Adrenal gland (tissue), 19 donors: ENCODE measurements at places on chromosomes 5 and 9. TPM values are rescaled to one million over a fixed set of nuclear protein-coding genes. Genes with fewer than 3 reads are reported as not detected.

SH3RF2 gene
- total RNA-seq: 1.8 TPM

CFAP90 gene
- total RNA-seq: not detected

CAMK4 gene
- 0.61 TPM for total RNA-seq

PANK3 gene
- 55.4 TPM for total RNA-seq

AIF1L gene
- 4.5 TPM for total RNA-seq

SPATA31D4 gene
- not detected for total RNA-seq

PPIC gene
- 34.0 TPM for total RNA-seq

RAD17 gene
- total RNA-seq: 24.6 TPM

SUSD3 gene
- 3.3 TPM for total RNA-seq

- no peak for DNase-seq
- H3K4me3 ChIP-seq: no peak overlapping the region
- H3K27ac ChIP-seq: no peak overlapping the region
- H3K4me1 ChIP-seq: no peaks in the 10 kb centered on the region
Measured at GRCh38 chr9:131813116-131813515, 73.2 kb upstream of the RAPGEF1 start.

DNA sequence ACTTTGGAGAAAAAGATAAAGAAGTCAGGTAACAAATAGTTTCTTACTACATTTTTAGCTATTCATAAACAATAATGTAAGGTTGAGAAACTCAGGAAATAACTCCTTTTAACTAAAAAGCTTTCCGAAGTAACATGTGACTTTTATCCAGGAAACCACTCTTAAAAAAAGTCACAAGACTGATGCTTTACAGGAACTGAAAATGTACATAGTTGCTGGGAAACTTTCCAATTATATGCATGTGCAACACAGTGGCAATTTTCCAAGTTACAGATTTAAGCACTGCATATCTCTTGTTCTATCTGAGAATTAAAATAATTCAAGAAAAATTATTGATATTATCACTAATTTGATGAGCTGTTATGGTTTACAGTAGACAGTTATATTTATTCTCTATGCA is 105.2 kb downstream of the CDH10 start:
- H3K36me3 ChIP-seq: no peaks in the 10 kb centered on the region
- no peaks in the 10 kb centered on the region for H3K27me3 ChIP-seq
- no peaks in the 10 kb centered on the region for H3K4me1 ChIP-seq
- DNase-seq: no peak

DNA sequence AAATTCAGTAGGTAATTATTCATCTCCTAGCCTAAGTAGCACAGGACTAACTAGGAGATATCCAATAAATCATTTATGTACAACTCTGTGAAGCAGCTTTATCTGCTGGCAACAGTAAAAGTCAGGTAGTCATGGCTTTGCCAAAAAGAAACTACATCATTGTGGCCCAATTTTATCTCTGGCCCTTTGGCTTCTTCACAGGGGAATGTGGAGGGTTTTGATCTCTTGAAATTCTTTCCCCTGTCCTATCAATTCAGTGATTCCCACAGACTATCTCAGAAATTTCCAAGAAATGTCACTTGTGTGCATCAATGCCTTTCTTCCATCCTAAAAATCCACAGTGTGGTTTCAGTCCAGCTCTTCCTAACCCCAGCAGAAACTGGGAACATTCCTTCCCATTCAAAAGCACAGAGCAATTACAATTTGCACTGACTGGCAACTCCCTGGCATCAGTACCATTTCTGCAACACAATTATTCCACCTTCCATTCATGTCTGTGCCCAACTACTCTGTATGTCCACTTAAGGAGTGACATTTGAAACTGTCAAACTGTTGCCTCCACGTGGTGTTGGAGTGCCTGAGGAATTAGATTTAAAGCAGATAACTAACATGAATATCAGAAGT is 6.6 kb downstream of the CDC14B start:
- H3K27me3 ChIP-seq: no peaks in the 10 kb centered on the region
- no peaks in the 10 kb centered on the region for H3K36me3 ChIP-seq
- H3K4me1 ChIP-seq: no peaks in the 10 kb centered on the region
- no peak for DNase-seq
- no peak overlapping the region for H3K4me3 ChIP-seq

DNA sequence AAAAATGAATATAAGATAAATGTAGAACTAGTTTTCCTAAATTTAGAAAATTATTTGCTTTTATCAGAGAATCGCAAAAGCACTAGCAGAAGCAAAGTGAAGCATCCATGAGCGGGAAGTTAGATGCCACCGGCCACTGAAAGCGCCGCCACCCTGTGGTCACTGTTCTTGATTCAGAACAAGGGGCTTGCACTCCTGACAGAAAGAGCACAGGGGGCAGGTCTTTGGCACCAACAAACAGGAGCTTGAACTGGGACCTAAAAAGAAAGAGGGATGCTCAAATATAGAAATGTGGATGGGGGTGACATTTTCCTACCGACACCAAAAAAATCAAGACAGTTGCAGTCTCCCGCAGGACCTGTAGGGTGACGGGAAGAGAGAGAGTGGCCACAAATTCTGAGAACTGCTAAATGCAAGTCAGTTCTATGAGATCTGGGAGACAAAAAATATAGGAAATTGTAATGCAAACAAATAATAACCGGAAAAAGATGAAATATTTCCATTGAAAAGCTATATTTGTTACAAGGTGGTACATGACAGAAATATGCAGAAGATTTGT is 144.3 kb downstream of the CDH12 start:
- DNase-seq: no peak
- no peaks in the 10 kb centered on the region for H3K4me1 ChIP-seq
- no peak overlapping the region for H3K4me3 ChIP-seq
- no peaks in the 10 kb centered on the region for H3K27me3 ChIP-seq
- H3K27ac ChIP-seq: no peak overlapping the region

DNA sequence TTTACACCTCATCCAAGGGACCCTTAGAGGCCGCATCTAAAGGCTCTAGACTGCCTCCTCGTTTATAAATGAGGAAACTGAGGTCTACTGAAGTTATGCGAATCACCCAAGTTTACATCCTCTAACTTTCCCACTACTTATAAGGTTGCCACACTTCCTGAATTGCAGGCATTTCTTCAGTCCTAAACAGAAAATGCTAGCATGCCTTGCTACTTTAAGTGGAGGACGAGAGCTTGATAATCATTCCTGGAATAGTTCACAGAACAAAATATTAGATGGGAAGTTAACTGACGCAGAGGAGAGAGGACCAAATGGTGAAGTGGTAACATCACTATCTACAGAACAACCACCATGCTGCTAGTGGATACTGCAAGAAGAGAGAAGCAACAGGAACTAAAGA is 85.8 kb downstream of the GNAQ start:
- no peaks in the 10 kb centered on the region for H3K36me3 ChIP-seq
- DNase-seq: no peak
- H3K27ac ChIP-seq: no peak overlapping the region

GRCh38 chr5:67095346-67096171 is 101.0 kb downstream of the CD180 start:
- H3K27me3 ChIP-seq: no peaks in the 10 kb centered on the region
- peak overlapping the region; percentile 7 for H3K4me3 ChIP-seq
- H3K36me3 ChIP-seq: no peaks in the 10 kb centered on the region
- H3K27ac ChIP-seq: no peak overlapping the region
- peaks cover 31% of the 10 kb centered on the region for H3K4me1 ChIP-seq

DNA sequence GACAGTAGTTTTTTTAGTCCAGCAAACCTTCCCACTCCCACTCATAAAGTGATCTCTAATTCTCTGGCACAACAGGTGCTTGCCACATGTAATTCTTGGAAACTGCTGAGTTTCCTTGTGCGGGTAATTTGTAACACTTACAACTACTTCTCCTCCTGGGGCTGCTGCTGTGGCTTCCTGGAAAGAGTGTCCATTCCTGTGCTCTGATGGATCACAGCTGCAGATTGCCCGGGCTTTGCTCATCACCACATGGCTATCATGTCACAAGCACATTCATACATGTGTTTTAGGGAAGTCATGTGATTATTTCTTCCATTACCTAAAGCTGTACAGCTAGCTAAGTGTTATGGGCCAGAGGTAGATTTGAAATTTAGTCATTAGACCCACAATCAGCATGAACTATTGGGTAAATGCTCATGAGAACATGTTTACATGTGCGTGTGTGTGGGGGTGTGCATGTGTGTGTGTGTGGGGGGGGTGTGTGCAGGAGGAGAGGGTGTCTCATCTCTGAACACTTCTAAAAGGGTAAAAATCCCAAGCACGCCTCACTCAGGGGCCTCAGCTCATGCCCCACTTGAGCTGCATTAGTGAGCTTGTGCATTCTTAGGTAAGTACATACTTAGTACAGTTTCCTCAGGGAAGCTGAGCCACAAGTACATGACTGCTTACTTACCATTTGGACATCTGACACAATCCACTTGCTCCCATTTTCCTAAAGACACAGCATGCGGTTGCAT is 118.1 kb upstream of the CCDC112 start:
- no peaks in the 10 kb centered on the region for H3K27me3 ChIP-seq
- no peak overlapping the region for H3K4me3 ChIP-seq
- no peak for DNase-seq
- no peak overlapping the region for H3K27ac ChIP-seq
- no peaks in the 10 kb centered on the region for H3K36me3 ChIP-seq
- H3K4me1 ChIP-seq: no peaks in the 10 kb centered on the region

DNA sequence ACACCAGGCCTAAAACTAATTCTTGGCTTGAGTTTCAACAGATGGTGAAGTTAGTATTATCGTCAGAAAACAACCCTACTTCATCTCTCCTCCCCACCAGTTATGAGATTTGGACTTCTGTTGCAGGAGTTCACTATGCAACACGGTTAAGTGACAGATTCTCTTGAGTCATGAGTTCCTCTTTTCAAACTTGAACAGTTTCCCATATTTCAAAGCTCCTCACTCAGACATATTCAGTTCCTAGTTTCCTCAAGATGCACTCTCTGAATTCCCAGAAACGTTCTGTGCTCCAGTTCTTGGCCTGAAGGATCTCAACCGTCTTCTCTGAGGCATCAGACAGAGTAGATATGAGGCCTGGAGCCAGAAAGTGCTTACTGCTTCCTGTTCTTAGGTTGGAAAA is 7.3 kb upstream of the PTGER4 start:
- H3K27me3 ChIP-seq: no peaks in the 10 kb centered on the region
- DNase-seq: no peak
- H3K36me3 ChIP-seq: no peaks in the 10 kb centered on the region
- H3K4me1 ChIP-seq: peaks cover 16% of the 10 kb centered on the region
- H3K4me3 ChIP-seq: no peak overlapping the region

GRCh38 chr9:124087226-124087625 is 75.7 kb downstream of the LHX2 start:
- H3K4me3 ChIP-seq: no peak overlapping the region
- H3K36me3 ChIP-seq: no peaks in the 10 kb centered on the region
- no peak overlapping the region for H3K27ac ChIP-seq
- no peaks in the 10 kb centered on the region for H3K27me3 ChIP-seq

DNA sequence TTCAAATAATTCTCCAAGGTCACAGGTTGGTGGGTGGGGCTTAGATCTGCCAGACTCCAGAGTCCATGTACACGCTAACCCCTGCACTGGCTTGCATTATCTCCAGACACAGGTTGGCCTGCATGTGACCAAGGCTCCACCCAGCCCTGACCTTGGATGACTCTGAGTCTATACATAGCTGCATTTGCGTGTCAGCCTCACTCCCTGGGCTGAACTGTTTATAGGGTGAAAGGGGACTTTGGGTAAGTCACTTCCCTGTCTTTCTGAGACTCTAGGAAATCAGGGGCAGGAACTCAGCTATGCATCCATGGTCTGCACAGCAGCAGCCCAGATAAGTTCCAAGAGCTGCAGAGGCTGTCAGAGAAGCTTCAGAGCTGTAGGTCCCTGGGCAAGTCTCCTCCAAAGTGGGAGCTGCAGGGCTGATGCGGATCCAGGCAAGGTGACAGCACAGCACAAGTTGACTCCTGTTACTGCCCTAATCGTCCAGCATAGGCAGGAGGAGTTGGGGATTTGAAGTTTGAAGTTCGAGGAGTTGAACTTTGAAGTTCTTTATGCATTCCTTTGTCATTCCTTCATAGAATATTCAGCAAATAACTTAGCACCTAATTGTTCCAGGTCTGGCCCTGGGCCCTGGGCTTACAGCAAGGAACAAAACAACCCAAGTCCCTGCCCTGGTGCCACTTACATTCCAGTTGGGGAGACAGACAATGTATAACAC is 53.4 kb downstream of the SLC22A5 start:
- H3K4me3 ChIP-seq: no peak overlapping the region
- H3K36me3 ChIP-seq: peaks cover 13% of the 10 kb centered on the region
- H3K27ac ChIP-seq: no peak overlapping the region
- H3K4me1 ChIP-seq: peaks cover 86% of the 10 kb centered on the region
- DNase-seq: peak; percentile 80

- no peak overlapping the region for H3K4me3 ChIP-seq
- DNase-seq: no peak
- H3K4me1 ChIP-seq: peaks cover 9% of the 10 kb centered on the region
- no peak overlapping the region for H3K27ac ChIP-seq
- no peaks in the 10 kb centered on the region for H3K36me3 ChIP-seq
Measured at GRCh38 chr5:33595303-33595702, 154.5 kb downstream of the TARS1 start.

GRCh38 chr9:98396236-98396635 is 140.8 kb upstream of the TBC1D2 start:
- H3K27me3 ChIP-seq: no peaks in the 10 kb centered on the region
- H3K27ac ChIP-seq: no peak overlapping the region
- H3K4me3 ChIP-seq: no peak overlapping the region
- no peaks in the 10 kb centered on the region for H3K4me1 ChIP-seq
- DNase-seq: no peak

- H3K36me3 ChIP-seq: no peaks in the 10 kb centered on the region
- no peaks in the 10 kb centered on the region for H3K4me1 ChIP-seq
- no peaks in the 10 kb centered on the region for H3K27me3 ChIP-seq
- H3K4me3 ChIP-seq: no peak overlapping the region
Measured at GRCh38 chr9:74963056-74963455, 10.3 kb upstream of the C9orf40 start.

DNA sequence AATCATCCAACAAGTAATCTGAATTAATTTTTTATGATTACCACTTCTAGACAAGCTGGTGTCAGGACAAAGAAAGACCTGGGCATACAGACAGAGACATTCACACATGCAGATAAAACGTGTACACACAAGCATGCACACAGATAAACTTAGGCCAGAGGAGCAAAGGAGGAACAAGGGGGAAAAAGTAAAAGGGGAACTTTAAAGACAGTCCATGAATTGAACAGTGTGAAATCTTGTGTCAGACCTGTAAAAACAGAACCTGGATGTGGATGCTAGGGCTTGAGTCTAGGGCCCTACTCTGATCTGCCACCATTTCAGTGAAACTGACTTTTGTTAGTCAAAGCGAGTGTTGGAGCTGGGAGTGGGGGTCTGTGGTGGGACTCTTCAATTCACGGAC is 11.2 kb upstream of the ZSWIM6 start:
- H3K27ac ChIP-seq: no peak overlapping the region
- DNase-seq: no peak
- H3K36me3 ChIP-seq: no peaks in the 10 kb centered on the region
- H3K27me3 ChIP-seq: no peaks in the 10 kb centered on the region

GRCh38 chr9:136615631-136616306 is 46.9 kb upstream of the EGFL7 start:
- H3K36me3 ChIP-seq: no peaks in the 10 kb centered on the region
- no peak overlapping the region for H3K4me3 ChIP-seq
- H3K4me1 ChIP-seq: peaks cover 7% of the 10 kb centered on the region
- no peaks in the 10 kb centered on the region for H3K27me3 ChIP-seq
- H3K27ac ChIP-seq: no peak overlapping the region
- no peak for DNase-seq
